ENCODE measurements at places on chromosomes 6 and 20.

DNA sequence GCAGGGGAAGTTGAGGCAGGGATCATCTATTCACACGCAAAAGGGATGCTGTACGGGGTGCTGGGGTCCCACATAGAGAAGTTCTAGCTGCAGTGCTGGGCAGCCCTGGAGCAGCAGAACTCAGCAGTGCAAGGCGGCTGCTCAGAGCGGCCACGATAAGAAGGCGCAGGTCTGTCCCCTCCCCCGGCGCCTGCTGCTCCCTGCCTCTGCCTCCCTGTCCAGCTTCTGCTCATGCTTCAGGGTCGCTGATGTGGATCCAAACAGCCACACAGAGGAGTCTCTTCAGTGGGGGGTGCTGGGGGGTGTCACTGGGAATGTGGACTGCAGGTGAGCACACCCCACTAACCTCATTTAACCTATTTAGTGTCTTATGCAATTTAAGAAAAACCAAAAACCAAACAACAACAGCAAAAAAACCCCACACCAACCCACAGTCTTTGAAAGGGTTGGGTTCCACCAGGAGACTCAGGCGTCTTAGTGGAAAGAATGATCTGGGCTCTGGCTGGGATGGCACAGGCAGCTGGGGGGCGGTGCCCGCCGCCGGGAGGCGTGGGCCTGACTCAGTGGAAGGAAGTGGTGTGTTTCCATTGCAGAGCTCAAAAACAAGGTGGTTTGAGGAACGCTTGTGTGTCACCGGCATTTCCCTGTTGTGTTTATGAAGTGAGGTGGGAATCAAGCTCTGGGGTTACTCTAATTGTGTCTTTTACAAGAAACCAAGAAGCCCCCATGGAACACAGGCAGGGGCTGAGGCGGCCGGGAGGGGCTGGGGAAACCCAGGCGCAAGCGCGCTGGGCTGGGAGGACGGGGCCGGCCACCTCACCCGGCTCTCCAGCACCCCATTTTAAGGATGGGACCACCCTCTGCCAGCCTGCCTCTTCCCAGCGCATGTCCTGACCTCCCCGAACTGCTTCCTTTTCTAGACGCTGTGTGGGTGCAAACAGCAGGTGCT, 55.1 kb downstream of the IRF4 start:
- DNase-seq, result peak; percentile 96

- no peak for DNase-seq
Measured at GRCh38 chr6:55557146-55557545, 21.8 kb downstream of the HMGCLL1 start.

DNA sequence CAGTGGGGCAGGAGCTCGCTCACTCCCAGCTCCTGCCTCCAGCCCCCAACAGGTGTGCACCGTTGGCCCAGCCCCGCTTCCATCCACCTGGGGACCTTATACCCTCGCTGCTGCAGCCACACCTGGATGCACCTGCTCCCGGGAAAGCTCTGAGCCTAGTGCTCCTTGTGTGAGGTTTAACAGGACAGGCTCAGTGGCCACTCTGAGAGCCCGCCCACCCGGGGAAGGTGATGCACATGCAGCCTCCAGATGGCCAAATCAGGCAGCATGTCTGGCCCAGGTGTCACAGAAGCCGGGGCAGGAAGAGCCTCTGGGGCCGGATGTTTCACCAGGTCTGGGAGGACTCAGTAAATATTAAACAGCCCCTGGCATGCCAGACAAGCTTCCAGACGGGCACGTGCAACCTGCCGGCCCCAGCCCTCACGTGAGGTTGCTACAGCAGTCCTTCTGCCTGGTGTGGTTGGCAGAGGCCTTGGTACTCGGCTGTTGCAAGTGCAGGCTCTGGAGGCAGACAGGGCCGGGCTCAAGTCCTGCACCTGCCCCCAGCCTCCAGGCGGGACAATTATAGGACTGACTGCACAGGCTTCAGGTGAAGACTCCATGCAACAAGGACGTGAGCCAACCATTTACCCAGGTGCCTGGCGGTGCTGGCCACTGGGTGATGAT, 66.9 kb downstream of the RIPOR3 start:
- no peak for DNase-seq

DNA sequence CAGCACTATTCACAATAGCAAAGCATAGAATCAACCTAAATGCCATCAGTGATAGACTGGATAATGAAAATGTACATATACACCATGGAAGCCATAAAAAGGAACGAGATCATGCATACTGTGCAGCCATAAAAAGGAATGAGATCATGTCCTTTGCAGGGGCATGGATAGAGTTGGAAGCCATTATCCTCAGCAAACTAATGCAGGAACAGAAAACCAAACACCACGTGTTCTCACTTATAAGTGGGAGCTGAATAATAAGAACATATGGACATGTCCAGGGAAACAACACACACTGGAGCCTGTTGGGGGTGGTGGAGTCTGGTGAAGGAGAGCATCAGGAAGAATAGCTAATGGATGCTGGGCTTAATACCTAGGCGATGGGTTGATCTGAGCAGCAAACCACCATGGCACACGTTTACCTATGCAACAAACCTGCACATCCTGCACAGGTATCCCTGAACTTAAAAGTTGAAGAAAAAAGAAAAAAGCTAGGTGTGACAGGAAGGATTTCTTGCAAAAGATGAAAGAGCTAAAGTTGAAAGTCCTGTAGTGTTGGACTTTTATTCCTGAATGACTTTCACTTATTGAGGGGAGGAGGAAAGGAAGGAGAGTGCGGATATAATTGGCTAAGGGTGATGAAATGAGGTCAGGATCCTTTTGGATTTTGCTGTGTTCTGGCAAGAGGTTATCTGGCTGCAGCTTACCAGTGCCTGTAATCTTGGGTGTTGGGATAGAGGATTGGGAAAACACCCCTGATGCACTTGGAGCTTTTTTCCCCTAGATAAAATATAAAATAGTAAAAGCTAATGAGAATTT, 8.5 kb downstream of the TRMT11 start:
- no peak for DNase-seq

- no peak for DNase-seq
Measured at GRCh38 chr6:71490876-71491275, 202.3 kb downstream of the OGFRL1 start.

- peak; percentile 97 for DNase-seq
Measured at GRCh38 chr20:43457640-43458421, at the start of gene SRSF6. Gene SRSF6 (plus strand): TSS chr20:43457896. CDS start chr20:43458034, 138 bp downstream.

DNA sequence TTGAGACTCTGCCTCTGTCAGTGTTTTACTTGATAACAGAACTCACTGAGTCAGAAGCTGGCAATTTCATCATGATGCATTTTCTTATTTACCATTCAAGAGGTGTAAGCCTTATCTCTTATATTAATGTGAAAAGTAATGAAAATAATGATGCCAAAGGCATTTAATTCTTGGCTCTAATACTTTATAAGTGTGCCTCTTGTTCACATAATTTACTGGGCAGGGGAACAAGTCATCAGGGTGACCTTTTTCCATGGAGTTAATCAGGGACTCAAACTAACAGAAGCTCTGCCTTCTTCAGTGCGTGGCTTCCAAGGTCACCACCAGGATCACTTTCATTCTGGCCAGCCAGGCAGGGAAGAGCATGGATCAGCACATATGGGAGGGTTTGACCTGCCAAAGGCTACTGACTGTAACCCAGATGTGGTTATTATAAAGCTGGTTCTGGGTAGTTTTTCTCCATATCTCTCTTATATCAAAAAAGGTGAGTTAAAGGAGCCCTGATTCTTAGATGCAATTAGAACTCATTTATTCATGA, 5.2 kb upstream of the PLCB1 start:
- no peak for DNase-seq

DNA sequence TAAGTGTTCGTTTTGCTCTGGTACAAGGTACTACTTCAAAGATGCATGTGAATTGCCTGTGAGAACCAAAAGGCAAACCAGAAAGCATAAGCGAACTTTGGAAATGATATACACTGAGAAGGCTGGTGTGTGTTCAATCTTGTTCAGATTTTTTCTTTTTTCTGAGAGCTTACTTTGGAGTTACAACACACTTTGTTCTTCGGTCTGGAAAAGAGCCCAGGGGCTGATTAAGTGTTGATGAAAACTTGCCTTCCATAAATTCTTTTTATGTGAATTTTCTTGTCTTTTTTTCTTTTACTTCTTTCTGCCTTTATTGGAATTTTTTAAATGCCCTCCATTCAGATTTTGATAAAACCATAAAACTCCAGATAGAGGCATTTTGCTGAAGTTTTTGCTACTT, 395.1 kb upstream of the SASH1 start:
- no peak for DNase-seq

DNA sequence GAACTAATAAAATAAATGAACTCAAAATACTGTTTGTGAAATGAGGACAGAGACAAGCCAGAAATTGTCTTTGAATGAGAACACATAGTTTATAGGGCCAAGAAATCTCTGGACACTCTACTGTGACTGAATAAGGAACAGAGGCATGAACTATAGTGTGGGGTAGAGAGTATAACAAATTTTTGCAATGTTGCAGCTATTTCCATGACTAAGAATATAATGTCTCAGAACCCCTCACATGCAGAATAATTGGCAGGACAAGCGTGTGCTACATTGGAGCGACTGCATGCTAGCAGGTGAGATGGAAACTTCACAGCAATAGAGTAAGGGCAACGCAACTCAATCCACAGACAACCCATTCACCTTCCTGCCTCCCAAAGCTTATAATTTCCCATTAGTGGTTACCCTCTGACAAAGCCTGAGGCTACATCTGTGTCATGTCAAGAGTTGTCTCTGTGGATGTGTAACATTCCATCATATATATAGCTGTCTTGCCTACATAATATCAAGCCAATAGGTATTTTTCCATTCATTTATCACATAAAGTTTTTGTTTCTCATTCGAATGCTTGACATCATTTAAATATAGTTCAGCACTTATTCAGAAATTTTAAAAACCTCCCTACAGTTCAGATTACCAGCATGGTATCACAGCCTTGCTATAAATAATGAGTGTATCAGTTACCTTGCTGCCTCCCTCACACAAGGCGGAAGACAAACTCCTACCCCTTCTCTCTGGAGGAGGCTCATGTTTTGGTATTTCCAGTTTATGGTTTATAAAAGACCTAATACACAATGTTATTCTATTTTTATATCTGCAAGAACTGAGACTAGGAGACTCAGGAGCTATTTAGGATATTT, 47.9 kb upstream of the ECHDC1 start:
- DNase-seq, result no peak

DNA sequence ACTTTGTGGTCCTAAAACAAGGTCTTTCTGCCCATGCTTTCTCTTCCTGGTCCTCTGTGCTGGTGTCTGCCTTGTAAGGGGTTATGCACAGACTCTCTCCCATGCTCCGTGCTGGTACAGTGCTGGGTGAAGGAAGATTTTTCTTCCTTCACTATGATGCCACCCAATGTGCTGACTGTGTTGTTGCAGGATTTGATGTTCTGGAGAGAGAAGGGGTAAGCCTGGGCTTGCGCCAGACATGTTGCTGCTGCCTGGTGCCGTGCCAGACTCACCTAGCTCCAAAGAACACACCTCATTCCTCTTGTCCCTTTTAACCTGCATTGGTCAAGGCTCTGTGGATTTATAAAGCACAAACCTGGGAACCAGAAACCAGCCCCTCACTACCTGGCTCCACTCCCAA, 28.4 kb upstream of the ARMH2 start:
- no peak for DNase-seq

DNA sequence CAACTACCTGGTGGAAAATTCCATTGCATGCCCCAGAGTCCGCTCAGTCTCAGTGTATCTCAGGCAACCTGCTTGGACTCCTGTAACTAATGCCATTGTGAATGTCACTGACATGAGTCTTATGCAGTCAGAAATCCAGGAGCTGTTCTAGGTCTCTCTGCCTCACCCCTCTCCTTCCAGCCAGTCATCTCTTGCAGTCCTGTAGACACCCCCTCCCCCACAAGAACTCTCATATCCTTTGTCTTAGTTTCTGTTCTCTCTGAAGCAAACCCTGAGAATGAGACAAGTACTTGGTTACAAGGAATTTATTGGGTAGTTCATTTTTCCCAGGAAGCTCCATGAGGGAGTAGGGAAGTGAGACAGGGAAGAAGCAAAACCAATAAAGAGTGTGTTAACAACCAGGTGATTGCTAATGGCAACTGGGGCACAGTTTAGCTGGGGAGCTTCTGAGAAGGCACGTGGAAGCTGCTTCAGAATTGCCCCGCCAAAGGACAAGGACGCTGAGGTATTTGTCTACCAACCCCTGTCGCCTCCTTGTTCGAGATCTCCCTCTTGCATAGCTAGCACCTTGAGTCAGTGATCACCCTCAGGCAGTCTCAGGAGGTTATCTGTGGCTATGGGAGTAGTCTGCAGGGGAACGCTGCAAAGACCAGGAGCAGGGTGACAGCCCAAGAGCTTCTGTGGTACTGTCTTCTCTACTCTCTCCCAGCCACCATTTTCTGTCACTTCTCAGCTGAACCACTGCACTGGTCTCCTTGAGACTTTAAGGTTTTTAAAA, 911.4 kb upstream of the FLRT3 start:
- DNase-seq, result no peak

DNA sequence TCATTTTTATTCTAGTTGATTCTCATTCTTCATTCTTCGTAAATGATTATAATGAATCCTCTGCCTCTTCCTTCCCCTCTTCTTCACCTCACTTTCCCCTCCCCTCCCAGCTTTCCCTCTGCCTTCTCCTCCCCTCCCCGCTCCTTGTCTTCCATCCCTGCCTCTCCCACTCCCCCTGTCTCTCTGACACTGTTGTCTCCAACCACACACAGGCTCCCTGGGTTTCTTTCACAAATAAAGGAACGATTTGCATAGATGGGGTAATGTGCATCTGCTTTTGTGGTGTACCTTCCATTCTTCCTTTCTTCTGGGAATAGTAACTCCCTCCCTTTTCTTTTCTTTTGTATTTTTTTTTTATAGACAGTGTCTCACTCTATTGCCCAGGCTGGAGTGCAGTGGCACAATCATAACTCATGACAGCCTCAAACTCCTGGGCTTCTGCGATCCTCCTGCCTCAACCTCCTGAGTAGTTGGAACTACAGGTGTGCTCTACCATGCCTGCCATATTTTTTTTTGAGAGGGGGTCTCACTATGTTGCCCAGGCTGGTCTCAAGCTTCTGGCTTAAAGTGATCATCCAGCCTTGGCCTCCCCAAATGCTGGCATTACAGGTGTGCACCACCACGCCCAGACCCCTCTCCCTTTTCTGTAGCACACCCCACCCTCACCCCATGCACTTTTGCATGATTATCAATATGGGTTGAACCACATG, 318.6 kb downstream of the PRKN start:
- DNase-seq, result no peak

DNA sequence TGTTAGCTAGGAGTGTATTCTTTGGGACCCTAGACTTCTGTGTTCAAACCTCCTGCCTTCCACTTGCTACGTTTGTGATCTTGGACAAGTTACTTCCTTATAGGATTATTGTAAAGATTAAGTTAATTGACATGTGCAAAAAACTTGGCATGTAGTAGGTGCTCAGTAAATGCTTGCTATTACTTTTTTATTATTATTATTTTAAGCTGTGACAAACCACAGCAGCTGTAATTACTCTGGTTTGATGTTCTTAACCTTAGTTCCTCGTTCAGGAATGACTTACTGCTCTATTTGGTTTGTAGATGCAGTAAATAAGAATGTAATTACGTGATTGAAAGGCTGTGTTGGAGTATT, 3.2 kb downstream of the ARFGEF2 start:
- DNase-seq, result no peak

- no peak for DNase-seq
Measured at GRCh38 chr6:23180504-23181293, 611.3 kb downstream of the HDGFL1 start.

Data from activated T-cell treated with anti-CD3 and anti-CD28 coated beads, Interleukin-2, amount 50 U/mL, for 48 hours (primary cell).